ENCODE measurements at places on chromosomes 2 and 18. TPM values are rescaled to one million over a fixed set of nuclear protein-coding genes. Genes with fewer than 3 reads are reported as not detected.

- DNase-seq, result no peak
Observed at GRCh38 chr18:8893221-8893620, 187.9 kb downstream of the MTCL1 start.

- peak; percentile 68 for DNase-seq
Observed at GRCh38 chr2:1817256-1818051, 73.1 kb upstream of the PXDN start.

GRCh38 chr2:194883711-194884110 lies 773.3 kb upstream of the SLC39A10 start:
- no peak for DNase-seq

- DNase-seq, result no peak
Observed at GRCh38 chr18:50096766-50097435, 98.0 kb downstream of the MYO5B start.

GRCh38 chr2:187075199-187075635 lies 226.2 kb upstream of the ZSWIM2 start:
- no peak for DNase-seq

- no peak for DNase-seq
Observed at GRCh38 chr2:104889291-104889959, 35.5 kb downstream of the POU3F3 start.

DNA sequence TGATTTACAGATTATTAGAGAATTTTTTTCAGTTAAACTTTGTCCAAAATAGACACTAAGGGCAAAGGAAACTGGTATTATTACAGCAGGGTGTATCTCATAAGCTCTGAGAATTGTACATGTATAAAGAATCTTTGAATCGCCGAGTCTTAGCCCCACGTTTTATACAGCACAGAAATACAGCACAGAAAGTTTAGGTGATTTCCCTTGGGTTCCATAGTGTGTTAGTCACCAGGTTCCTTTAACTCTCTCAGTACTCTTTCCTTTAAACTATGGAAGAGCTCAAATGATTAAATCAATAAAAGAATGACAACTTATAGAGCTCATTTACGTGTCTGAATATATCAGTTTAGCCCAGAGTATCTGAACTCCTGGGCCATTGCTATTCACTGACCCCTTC lies 256.8 kb downstream of the NEDD4L start:
- no peak for DNase-seq

GRCh38 chr2:203033395-203033794 lies 18.7 kb downstream of the NBEAL1 start:
- no peak for DNase-seq

DNA sequence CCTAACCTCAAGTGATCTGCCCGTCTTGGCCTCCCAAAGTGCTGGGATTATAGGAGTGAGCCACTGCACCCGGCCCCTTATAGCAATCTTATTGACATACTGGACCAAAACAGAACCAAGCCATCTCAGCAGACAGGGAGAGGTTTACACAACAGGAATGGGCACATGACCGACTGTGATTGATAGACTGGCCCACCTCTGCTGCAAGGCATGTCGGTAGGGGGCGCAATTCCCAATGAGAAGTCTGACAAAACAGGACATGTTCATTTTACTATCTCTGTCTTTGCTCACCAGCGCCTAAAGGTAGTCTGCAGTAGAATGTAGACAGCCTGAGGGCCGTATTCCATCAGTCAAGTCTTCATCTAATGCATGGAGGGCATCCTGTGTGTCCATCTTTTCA lies 2.0 kb downstream of the LYPD6B start:
- no peak for DNase-seq

- DNase-seq, result no peak
Observed at GRCh38 chr2:125172181-125172580, 1147.1 kb downstream of the CNTNAP5 start.

GRCh38 chr2:25151718-25152117 lies 16.7 kb downstream of the POMC start:
- DNase-seq, result no peak

GRCh38 chr2:201176081-201176481 lies 6.9 kb upstream of the CASP10 start:
- no peak for DNase-seq

- DNase-seq, result no peak
Observed at GRCh38 chr2:135471106-135471505, 59.9 kb downstream of the ZRANB3 start.

- no peak for DNase-seq
Observed at GRCh38 chr2:77007686-77008085, 514.5 kb downstream of the LRRTM4 start.

DNA sequence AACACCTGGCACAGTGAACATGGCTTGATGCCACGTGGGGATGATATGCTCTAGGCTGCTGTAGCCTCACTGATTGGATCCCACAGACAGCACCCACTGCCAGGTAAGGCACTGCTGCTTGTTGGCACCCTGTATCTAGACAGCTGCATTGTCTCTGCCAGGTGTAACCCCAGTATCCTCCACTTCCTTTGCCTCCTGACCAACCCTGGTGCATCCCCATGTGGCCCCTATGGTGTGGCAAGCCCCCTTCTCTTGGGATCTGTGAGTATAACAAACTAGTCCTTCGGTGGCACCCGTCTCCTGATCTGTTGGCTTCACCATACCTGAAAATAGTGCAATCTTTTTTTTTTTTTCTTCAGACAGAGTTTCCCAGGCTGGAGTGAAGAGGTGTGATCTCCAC lies 11.1 kb downstream of the TEX51 start:
- DNase-seq, result no peak

DNA sequence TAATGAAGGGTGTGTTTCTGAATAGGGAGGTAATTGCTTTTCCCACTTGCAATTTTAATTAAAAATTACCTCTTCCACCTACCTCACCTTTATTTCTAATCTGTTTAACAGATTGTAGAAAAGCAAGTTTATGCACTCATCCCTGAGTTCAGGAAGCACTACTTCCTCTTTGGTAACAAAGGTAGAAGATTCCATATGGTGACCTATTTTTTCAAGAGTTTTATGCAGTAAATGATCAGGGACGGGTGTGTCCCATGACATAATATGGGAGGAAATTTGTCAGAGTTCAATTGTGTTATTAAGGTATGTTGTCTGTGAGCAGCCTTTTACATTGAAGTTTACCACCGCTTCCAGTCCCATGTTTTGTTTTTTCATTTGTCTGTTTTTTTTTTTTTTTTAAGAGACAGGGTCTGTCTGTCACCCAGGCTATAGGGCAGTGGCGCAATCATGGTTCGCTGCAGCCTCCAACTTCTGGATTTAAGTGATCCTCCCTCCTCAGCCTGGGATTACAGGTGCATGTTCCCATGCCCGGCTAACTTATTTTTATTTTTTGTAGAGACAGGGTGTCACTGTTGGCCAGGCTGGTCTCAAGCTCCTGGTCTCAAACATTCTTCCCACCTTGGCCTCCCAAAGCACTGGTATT lies 68.2 kb downstream of the ASAP2 start:
- DNase-seq, result no peak

DNA sequence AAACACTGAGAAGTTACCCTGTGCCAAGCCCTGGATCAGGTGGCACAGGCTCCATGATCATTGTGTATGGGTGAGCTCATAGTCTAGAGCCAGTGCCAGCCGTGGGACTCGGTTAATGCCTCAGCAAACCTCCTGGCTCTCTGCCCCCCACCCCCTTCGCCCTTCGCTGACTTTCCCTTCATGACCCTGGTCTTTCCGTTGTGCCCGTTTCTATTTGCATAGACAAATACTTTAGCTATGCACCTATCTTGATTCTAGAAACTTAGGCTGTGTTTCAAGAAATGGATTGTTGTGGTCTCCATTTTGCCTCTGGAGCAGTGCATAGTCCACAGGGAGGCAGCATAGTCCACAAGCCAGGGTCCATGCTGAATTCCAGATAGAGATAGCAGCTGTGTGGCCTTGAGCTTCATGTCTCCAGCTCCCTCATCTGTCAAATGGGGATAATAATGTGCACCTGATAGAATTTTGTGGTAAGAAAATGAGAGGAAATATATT lies 44.8 kb upstream of the KDM3A start:
- DNase-seq, result peak; percentile 30

GRCh38 chr2:172962082-172962481 lies 113.6 kb upstream of the MAP3K20 start:
- no peak for DNase-seq

GRCh38 chr2:191749181-191749540 lies 71.2 kb downstream of the NABP1 start:
- no peak for DNase-seq

DNA sequence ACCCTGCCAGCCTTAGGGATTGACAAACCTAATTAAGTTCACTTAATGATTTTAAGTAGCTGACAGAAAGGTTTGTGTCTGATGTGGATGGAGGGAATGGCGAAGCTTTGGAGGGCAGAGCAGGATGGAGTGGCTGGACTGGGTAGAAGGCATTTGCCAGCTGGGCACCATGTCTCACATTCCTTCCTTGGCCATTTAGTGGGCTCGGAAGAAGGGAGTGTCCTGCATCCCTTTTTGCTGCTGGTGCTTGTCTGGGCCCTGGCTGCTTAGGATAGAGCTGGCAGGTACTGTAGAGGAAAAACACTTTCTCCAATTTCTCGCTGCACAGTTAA lies 166.7 kb downstream of the CLIP4 start:
- no peak for DNase-seq

DNA sequence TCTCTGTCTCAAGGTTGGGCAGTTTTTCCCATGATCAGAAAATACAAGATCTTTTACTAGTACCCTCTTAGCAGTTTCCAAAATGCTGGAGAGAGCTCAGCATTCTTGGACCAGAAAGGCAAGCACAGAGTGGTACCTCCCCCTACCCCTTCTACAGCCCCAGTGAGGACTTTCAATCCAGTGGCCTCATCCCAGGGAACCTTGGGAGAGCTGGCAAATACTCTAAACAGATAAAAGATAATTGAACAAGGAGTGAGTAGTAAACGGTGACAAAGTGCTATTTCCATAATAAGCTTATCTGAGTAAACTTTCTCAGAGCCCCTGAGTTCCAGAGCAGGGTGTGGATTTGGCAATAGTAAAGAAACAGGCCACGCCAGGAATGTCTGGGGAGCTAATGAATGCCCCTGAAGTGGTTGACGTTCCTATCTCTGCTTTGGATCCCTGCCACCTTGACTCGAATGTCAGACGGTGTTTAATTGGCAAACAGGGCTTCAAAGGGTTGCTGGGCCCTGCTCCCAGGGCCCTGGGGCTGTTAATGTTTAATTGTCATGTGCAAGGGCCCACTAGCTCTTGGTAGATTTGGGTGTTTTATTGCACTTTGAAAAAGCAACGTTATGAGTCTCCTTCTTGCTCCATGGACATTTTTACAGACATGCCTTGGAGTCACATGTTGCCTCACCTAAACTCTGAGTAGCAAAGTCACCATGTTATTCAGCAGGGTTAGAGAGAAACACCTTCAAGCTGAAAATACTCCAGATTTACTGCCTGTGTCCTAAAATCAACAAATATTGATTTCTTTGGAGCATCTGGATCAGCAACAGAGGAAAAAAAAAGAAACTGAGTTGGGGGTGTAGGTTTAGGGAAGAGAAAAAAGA lies 239.9 kb downstream of the CYRIA start:
- no peak for DNase-seq

- DNase-seq, result no peak
Observed at GRCh38 chr2:60710707-60711106, 45.4 kb upstream of the PAPOLG start.

- peak; percentile 42 for DNase-seq
Observed at GRCh38 chr2:12718015-12718671, 1.4 kb downstream of the TRIB2 start.

GRCh38 chr18:48767090-48767690 lies 183.6 kb downstream of the SMAD7 start:
- DNase-seq, result no peak

DNA sequence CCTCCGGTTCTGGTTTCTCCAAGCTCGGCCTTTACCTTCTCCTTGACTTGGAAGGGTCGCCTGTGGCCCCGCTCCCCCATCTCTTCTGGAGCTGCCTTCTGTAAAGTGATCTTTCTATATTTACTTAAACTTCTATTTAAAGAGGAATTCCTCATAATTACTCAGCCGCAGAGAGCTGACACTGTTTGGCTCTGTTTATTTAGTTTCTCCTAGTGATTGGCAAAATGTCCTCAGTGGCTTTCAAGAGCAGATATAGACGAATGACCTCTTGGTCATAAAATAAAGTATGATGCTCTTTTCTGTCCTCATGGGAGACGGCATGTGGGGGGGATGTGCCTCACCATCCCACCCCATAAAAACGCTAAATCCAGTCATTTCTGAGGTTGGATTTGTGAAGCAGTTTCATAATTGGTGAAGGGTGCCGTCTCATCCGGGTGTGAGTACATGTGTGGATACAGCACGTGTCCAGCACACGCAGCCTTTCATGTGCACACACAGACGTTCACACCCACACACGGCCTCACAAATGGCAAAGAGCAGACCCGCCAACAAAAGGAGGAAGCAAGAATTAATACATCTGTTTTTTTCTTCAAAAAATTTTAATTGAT lies 43.4 kb upstream of the SMAD7 start:
- no peak for DNase-seq

GRCh38 chr2:74328074-74328473 lies 15.1 kb downstream of the SLC4A5 start:
- DNase-seq, result no peak

DNA sequence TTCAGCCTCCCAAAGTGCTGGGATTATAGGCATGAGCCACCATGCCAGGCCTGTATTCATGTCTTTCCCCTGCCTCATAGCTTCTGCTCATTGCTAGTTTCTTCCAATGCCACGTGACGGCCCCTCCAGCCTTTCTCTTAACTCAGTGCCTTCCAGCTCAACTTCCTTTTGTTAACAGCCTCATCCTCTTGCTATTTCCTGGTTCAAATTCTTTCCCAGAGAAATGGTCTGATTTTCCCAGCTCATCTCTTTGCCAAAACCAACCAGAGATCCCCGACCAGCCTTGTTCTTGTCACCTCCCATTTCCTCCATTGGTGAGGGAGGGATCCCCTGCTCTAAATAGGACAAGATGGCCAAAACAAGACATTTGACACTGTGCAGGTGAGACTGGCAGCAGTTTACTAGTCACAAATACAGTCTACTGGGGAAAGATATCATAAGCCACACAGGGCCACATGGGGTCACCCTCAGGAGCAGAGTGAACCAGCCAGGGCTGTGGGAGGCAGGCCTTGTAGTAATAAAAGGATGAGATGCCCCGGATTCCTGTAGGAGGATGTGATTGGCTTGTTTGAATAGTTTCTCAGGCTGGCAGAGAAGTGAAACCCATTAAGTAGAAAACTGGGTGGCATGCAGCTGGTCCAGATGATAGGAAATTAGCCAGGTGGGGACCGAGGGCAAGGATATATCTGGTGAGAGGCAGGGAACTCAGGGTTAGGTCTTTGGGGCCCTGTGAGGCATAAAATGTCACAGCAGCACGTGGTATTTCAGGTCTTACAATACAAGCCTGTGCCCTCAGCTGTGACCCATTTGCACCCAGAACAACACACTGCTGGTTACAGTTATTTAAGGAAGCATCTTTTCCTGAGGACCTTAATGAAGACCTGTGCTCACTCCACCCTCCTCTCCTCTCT lies 6.4 kb downstream of the CD207 start:
- no peak for DNase-seq

GRCh38 chr2:190023860-190024259 lies 38.7 kb downstream of the MSTN start:
- no peak for DNase-seq

MTIF2 gene
- total RNA-seq, result 29.8 TPM

PRSS56 gene
- total RNA-seq, result under 0.01 TPM

DLX2 gene
- 2.9 TPM for total RNA-seq

ASXL3 gene
- 87.2 TPM for total RNA-seq

TBR1 gene
- 73.8 TPM for total RNA-seq

TMEM200C gene
- total RNA-seq, result 23.2 TPM

AMER3 gene
- 44.0 TPM for total RNA-seq

SPATA3 gene
- not detected for total RNA-seq

DOK1 gene
- total RNA-seq, result 3.7 TPM
